HCT116 (cell line): ENCODE measurements at places on chromosomes 1 and 21. TPM values are rescaled to one million over a fixed set of nuclear protein-coding genes. Genes with fewer than 3 reads are reported as not detected.

The CELA2A gene
- 1.6 TPM for total RNA-seq

The ABCG1 gene
- 1.6 TPM for total RNA-seq

The SLC9C2 gene
- not detected for total RNA-seq

The ZNF697 gene
- total RNA-seq, result 5.9 TPM

The ATAD3C gene
- total RNA-seq, result 0.61 TPM

The DDX20 gene
- 14.9 TPM for total RNA-seq

The SEC16B gene
- 1.2 TPM for total RNA-seq

The CD52 gene
- 2.0 TPM for total RNA-seq

The OPTC gene
- not detected for total RNA-seq

The RGSL1 gene
- total RNA-seq, result not detected

The PPIAL4G gene
- not detected for total RNA-seq

The MIXL1 gene
- not detected for total RNA-seq

DNA sequence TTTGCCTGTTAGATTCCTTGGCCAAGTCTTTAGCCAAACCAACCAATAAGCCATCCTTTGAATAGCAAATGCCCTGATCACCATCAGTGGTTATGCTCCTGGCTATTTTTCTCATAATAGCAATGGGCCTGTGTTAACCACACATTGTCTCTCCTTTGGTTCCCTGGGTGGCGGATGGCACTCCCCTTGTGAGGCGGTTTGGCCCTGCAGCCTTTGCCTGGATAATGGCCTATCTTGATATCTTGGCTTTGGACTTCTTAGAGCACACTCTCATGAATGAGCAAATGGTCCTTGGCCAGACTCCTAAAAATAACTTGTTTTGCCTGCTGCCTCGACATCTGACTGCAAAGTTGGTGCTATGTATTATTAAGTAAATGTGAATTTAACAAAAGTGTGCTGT, 22.4 kb upstream of the ZBTB18 start:
- DNase-seq, result no peak

DNA sequence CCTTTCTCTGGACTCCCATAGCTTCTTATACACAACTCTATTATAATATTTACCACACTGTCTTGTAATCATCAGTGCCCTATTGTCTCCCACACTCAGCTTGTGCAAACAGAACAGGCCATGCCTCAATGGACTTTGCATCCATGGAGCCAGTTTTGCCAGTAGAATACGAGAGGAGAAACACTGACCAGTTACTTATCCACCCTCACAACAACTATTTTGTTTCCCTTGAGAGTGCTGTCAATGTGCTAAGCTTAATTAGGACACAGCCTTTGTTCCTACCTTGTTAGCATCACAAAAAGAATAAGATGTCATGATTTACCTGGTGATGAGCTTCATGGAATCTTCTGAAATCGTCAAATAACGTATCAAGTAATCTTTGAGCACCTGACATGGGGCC, 18.1 kb upstream of the LRRC52 start:
- DNase-seq, result no peak

GRCh38 chr1:201418461-201418860, 3.1 kb downstream of the TNNI1 start:
- DNase-seq, result no peak

GRCh38 chr1:79595931-79596330, 589.4 kb upstream of the ADGRL4 start:
- no peak for DNase-seq

- no peak for DNase-seq
Observed at GRCh38 chr1:160154790-160155189, 3.4 kb downstream of the ATP1A4 start.

DNA sequence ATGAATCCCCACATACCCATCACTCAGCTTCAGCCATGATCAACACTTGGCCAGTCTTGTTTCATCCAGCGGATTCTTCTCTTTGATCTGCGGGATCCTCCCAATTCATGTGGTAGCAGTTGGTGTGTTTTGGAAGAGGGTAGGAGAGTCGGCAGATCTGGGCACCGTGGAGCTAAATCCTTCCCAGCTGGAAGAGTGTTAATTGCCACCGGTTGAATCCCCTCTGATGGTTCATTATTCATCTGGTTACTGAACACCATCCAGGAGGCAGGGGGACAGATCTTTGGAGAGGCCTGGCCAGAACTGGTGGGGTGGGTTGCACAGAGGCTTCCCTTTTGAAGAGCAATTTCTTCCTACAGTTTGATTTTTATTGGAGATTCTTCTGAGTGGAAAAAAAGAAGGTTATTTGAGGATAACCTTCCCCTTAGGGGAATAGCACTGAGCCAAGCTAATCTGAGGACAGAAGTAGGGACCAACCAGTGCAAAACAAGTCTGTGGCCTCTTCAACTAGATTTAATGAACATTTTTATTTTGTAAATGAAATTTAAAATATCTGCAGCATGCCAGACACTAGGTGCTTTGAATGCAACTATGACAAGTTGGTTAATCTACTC, 8.1 kb downstream of the NFASC start:
- DNase-seq, result no peak

DNA sequence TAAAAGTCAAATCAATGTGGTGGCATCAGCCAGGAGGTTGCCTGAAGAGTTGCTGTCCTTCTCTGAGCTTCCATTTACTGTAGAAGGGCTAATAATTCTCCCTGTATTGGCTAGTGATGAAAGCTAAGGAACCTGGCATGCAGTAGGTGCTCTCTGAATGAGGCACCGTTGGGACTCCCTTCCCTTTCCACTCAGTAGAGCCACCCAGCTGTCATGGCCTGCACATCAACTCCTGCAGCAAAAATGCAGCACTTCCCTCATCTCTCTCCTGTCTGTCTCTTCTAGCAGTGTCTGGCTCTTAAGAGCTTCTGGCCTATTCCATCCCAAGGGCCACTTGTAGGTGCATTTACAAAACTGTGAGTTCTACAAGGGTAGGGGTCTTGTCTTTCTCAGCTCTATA, 369.0 kb downstream of the MATN1 start:
- DNase-seq, result no peak

DNA sequence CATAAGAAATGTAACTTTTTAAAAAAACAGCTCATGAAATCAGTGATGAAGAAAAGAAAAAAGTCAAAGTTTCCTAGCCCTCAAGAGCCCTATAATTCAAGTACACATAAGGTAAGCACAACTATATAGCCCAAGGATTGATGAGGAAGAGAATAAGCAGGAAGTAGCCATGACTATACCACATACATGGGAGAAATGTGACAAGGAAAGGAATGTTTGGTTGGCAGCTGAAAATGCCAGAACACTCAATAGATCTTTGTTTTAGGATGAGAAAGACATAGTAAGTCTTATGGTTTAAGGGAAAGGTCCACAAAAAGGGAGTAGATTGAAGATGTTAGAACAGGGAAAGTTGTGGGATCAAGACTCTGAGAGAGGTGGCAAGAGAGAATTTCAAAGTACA, 5.7 kb downstream of the DOCK7 start:
- no peak for DNase-seq

GRCh38 chr1:188402986-188403385, 1574.2 kb downstream of the PLA2G4A start:
- no peak for DNase-seq

GRCh38 chr1:176628775-176629174, 165.8 kb downstream of the PAPPA2 start:
- DNase-seq, result no peak

DNA sequence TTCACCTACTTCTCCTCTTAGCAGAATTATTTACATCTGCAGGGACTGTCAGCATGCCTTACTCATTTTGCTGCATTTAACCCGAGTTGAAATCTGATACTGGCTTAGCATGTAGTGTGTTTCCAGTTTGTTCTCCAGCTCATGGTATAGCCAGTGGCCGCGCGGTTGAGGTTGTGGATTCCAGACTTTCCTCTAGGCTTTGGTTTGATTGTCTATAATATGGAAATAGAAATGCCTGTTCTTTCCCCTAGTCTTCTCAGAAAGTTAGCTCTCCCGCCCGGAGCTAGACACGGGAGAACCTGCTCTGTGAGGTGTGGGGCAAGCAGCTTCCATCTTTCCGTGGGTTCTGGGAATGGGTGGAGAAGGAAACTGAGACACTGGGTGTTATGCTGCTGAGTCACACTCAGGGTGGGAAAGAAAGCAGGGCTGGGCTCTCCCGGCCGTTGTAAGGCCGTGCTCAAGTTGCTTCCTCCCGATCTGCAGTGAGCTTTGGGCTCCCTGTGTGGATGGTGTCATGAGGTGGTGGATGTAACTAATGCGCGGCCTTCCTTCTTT, 206.8 kb upstream of the TMEM51 start:
- no peak for DNase-seq

DNA sequence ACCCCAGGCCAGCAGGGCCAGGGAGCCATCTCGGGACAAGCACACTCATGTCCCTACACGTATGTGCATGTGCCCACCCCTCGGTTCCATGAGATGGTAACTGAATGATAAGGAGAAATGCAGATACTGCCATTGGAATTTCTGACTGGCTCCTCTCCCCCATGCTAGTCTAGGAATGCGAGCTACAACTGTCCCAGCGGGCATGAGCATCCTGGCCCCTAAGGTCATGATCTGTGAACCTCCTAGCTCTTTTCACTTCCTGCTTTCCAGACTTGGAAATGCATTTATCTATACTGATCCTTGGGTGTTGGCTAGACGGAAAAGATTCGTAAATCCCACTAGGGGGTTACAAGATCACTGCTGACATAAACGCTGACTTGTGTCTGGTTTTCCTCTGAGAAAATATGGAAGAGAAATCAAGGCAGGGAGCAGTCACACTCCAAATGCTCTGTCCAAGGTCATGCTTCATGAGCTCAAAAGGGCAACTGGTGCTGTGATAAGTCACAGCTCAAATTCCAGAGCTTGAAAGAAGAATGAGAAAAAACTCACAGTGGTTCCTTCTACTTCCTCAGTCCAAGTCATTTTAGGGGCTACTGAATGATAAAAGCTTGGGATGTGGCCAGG, 49.8 kb downstream of the SLC45A1 start:
- DNase-seq, result no peak

DNA sequence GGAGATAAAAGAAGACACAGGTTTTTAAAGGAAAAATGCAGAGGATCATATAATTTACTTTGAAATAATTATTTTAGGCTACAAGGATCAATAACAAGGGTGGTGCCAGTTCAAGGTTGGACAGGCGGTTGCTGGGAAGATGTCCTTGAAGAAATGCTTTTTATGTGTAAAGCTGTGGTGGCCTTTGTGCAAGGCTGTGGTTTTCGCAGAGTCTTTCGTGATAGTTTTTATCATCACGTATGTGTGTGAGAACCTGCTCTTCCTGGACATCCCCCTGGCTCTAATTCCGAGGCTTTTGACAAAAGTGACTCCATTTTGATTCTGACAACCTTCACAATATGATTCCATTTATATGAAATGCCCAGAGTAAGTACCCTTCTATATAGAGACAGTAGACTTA, 85.8 kb upstream of the COG2 start:
- DNase-seq, result no peak

GRCh38 chr1:245180496-245181157, 25.8 kb downstream of the KIF26B start:
- DNase-seq, result no peak

GRCh38 chr1:230395932-230396331, 30.2 kb downstream of the PGBD5 start:
- DNase-seq, result no peak

DNA sequence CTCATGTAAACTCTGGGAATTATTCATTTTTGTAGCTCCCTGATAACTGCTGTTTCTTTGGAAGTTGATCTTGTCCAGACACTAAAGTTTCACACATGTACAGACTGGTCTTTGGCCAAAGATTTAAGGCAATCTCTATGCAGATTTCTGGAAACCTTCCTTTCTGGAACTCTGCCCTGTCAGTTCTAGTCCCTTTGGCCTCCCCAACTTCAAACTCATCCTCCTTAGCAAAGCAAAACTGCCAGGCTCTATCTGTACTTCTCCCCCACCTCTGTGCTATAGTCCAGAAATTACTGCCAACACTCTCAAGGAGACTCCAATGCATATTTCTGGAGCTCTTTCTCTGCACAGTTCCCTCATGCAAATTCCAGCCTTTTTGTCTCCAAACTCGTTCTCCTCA, 36.5 kb downstream of the C1orf198 start:
- DNase-seq, result no peak

DNA sequence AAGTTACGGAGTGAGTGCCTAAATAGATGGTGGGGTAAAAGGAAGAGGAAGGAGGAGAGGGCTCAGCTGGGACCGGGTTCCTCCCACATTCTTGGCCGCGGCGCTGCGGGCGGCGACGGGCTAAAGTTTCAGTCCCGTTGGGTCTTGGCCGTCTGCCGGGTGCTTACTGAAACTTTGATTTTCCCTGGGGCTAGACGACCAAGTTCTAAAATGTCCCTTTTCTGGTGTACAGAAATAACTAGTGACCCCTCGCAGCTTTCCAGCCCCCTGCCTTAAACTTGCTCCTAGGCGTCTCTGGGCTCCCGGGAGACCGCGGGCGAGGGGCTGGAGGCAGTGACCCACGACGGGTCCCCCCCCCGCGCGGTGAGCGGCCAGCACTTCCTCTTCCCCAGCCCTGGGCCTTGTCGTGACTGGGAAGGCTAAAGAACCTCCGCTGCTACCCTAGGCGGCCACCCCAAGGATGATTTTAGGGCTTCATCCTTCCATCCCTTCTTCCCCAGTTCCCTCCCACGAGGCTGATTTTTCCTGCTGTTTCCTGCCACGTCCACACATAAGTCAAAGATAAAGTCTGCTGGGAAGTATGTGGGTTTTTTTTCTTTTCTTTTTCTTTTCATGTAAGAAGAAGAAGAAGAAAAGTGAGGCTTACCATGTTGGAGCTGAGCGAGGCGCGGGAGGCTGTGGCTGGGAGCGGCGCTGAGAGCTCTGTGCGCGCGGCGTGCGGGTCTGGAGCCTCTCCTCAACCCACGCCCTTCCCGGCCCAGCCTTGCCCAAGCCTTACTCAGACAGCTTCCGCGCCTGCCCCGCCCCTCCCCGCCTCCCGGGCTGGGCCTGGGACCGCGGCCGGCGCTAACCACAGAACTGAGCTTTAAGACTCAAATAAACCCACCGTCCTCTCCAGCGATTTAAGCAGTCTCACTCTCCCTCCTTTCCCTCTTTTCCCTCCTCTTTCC, at the start of gene S100A11:
TSS of gene S100A11 (minus strand) at position 738 of the 950 bp plus-strand sequence. CDS start at position 649, 89 bp downstream.
- peak; percentile 48 for DNase-seq

DNA sequence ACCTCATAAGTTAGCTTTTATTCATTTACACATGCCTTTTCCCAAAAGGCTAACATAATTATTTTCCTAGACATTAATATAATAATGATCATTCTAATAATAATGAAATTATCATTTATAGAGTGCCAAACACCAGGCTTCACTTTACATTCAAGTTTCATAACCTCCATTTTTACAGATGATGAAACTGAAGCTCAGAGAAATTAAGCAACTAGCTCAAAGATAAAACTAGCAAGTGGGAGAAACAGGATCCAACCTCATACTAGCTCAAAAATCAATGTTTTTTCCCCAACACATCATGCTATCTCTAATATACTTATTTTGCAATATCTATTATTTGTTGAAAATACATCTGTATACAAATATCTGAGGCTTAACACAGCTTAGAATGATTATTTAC, 14.0 kb downstream of the LPGAT1 start:
- no peak for DNase-seq
